ENCODE measurements at places on chromosomes 2 and 18.
A peak's percentile ranks its signal among the peaks of the same experiment; 100 is the strongest.

DNA sequence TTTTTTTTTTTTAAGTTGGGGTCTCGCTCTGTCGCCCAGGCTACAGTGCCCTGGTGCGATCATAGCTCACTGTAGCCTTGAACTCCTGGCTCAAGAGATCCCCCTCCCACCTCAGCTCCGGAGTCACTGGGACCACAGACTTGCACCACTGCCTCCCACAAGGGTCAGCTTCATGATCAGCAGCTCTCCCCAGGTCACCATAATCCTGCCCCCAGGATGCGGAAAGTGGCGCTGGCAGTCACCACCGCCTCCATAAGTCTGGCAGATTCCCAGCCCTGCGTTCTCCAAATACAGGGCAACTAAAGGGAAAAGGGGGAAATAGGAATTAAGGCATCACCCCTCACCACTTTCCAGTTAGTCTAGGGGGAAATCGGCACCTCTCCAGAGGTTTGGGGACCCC, 5.2 kb upstream of the ARID5A start:
- no peak for DNase-seq

DNA sequence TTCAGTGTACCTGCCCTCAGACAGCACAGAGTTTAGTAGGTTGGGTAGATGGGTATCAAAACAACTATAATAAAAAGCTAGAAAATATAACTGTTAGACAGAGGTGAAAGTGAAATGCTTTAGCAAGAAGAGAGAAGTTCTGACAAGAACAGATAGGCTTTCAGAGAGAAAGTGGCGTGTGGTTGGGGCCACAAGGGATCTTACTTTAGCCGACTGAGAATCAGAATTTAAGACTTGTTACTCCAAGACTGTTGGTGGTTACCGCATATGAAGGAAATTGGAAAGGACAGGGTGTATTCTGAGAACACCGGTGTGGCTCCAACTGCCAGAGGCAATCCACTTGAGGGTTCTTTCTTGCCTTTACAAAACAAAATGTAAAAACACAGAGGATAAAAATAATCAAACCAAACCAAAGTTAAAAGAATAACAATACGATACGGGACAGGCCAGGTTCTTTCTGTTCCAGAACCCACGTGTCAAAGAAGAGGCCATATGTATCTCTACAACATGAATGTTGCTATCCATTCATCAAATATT, 44.4 kb upstream of the AGPS start:
- DNase-seq = no peak

GRCh38 chr2:198127627-198128026, 323.2 kb downstream of the PLCL1 start:
- DNase-seq = peak; percentile 31

DNA sequence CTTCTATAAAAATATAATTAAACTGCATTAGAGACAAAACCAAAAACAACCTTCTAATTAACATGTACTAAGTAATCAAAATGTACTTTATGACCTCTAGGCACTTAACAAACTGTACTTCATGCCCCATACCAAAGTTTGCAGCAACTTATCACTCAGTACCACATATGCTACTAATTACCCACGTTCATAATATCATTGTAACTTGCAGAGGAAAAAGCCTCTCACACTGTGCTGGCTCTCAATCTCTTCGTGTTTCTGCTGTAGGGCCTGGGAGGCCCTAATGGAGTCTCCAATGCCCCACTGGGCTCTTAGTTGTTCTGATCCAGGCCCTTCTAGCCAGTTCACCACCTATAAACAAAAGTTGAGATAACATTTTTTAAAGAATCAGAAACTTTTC, 82.1 kb upstream of the CCDC141 start:
- DNase-seq = no peak

DNA sequence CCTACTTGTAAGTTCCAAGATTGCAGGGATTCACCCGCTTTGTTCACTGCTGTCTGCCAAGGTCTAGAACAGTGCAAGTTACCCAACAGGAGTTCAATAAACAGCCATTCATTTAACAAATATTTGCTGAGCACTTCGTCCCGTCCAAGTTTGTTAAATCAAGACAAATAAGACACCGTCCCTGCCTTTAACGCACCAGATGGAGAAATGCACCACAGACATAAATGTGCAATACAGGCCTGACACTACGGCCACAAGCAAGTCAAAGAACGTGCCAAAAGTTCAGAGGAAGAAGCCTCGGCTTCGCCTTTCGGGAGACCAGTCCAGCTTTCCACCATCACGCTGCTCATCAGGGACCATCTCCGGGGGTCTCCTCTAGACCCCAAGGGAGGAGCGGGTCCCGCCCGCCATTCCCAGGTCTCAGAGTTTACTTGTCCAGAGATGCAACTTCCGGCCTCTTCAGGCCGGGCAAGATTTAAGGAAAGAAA, 429 bp downstream of the C2orf76 start:
- no peak for DNase-seq

DNA sequence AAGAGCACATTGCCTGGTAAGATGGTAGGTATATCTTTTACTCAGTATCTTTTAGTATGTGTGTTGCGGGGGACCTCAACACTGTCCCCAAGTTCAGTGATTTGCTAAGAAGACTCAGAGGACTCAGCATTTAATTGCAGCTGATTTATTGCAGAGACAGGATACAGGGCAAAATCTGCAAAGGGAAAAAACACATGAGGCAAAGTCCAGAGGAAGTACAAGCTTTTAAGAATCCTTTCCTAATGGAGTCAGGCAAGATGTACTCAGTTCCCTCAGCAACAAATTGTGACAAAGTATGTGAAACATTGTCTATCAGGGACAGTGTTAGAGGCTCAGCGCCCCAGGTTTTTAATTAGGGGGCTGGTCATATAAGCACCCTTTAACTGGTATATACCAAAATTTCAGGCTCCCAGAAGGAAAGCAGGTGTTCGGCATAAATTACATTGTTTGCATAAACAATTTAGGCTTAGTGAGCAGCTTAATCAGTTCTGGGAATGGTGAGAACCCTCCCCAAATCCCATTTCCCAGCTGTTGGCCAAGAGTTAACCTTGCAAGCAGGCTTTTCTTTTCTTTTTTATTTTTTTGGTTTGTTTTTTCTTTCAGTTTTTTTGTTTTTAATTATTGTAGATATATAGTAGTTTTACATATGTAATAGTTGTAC, 41.7 kb downstream of the RAB3GAP1 start:
- no peak for DNase-seq

- no peak for DNase-seq
Measured at GRCh38 chr18:33841221-33841967, 263.4 kb downstream of the ASXL3 start.

DNA sequence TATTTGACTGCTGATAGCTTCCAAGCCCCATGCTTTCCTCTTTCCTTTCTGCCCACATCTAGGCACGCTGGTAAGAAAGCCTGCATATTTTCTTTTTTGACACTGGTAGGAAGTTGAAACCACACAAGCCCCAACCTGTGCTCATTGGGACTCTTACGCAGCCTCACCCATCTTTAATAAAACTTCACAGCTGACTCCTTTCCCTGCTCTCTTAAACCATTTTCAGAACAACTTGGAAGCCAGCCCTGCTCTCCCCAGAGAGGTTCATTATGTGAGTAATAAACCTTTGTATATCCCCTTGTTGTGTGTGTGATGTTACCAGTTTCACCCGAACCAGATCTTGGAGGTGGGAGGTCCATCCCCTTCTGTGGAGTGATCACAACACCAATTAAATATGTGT, 268.4 kb downstream of the GPD2 start:
- DNase-seq = peak; percentile 22

GRCh38 chr18:36471393-36471792, 173.9 kb downstream of the FHOD3 start:
- DNase-seq = no peak

- DNase-seq = no peak
Measured at GRCh38 chr2:234812851-234813250, 139.0 kb upstream of the SH3BP4 start.

GRCh38 chr2:119772128-119772527, 12.4 kb downstream of the PTPN4 start:
- no peak for DNase-seq

DNA sequence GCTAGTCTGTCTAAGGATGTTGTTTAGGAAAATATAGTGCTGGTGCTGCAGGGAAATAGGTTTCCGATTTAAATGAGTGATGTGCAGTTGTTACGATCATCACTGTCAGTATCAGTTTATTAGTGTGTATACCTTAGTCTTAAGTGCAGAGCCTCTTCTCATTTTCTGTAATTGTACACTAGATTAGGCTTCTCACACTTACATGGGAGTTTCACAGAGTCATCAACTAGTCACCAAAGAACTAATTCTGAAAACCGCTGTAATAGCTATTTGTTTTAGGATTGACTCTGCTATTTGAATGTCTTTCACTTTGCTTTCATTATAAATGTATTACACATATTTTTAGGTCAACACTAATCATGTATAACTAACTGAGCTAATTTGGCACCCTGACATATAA, 99.8 kb upstream of the ZEB2 start:
- no peak for DNase-seq

GRCh38 chr2:2621855-2622254, 290.8 kb upstream of the MYT1L start:
- no peak for DNase-seq

GRCh38 chr18:74514860-74515495, 18.8 kb downstream of the CNDP2 start:
- no peak for DNase-seq

- DNase-seq = peak; percentile 58
Measured at GRCh38 chr2:190835303-190835930, 45.2 kb upstream of the GLS start.

- no peak for DNase-seq
Measured at GRCh38 chr18:6449213-6449612, 34.5 kb upstream of the L3MBTL4 start.

- DNase-seq = peak; percentile 13
Measured at GRCh38 chr2:3476321-3476984, 42.9 kb downstream of the ADI1 start.

- no peak for DNase-seq
Measured at GRCh38 chr2:160168878-160169277, 31.2 kb downstream of the ITGB6 start.

- DNase-seq = no peak
Measured at GRCh38 chr18:34704823-34705222, 5.3 kb upstream of the DTNA start.

DNA sequence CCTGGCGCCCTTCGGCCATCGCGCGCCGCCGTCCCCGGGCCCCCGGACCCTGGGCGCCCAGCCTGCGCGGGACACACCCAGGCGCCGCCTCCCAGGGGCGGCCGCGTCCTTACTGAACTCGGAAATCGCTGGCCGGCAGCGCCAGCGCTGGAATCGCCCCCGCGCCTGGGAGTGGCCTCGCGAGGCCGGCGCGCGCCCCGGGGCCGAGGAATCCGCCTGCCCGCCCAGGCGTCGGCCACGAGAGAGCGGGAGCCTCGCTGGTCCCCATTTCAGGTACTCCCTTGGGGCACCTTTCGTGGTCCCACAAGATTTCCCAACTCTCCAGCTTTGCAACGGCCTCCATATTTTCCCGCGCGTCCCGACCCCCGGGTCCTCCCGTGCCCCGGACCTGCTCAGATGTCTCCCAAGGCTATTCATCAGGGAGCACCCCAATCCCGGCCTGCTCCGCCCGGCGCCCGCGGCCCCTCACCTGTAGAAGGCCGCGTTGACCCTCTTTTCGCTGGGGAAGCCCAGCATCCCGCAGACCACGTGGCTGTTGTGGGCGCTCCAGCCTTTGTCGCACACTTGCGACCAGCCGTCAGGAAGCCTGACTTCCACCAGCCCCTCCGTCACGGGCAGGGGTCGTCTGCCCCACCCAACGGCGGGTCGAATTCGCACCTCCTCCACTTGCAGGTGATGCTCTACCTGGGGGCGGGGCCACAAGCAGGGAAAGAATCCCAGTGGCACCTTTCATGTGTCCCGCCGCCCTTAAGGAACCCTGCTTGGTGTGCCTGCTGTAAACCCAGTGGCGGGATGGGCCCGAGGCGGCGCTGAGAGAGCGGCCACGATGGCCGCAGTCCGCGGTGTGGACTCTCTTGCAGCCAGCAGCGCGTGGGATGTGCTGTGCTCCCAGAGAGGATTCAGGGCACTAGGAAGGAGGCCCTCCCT, 4.6 kb downstream of the LOXL3 start:
- peak; percentile 83 for DNase-seq

DNA sequence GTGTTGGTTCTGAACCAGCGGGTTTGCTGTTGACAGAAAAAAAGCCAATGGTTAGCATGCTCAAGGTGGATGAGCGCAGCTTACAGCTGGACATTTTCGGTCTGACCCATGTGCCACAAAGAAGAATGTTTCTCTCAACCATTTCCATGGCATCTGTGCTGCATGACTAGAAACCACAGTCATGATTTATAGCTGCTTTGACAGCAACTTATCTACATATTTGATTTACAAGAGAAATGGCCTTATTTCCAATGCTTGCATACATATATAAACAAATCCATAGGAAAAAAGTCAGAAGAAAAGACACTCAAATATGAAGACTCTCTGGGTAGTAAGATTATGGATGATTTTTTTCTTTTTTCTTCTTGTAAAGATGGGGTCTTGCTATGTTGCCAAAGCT, 98.2 kb downstream of the DYNC1I2 start:
- DNase-seq = no peak

GRCh38 chr2:173049831-173050230, 25.8 kb upstream of the MAP3K20 start:
- no peak for DNase-seq

GRCh38 chr2:70691497-70692140, 76.4 kb downstream of the ADD2 start:
- no peak for DNase-seq

- no peak for DNase-seq
Measured at GRCh38 chr18:32907648-32908423, 135.0 kb upstream of the KLHL14 start.

- no peak for DNase-seq
Measured at GRCh38 chr2:126645211-126645618, 10.7 kb upstream of the GYPC start.

- DNase-seq = peak; percentile 64
Measured at GRCh38 chr2:168639441-168639898, 163.0 kb upstream of the NOSTRIN start.

GRCh38 chr2:42156721-42157120, 12.4 kb upstream of the EML4 start:
- no peak for DNase-seq

GRCh38 chr2:202768273-202768672, 103.3 kb downstream of the ICA1L start:
- no peak for DNase-seq

Data from left cardiac atrium (tissue), 4 donors.